ENCODE measurements at places on chromosomes 3 and 15.

GRCh38 chr3:174659511-174659910 lies 199.6 kb upstream of the NAALADL2 start:
- DNase-seq, result no peak

DNA sequence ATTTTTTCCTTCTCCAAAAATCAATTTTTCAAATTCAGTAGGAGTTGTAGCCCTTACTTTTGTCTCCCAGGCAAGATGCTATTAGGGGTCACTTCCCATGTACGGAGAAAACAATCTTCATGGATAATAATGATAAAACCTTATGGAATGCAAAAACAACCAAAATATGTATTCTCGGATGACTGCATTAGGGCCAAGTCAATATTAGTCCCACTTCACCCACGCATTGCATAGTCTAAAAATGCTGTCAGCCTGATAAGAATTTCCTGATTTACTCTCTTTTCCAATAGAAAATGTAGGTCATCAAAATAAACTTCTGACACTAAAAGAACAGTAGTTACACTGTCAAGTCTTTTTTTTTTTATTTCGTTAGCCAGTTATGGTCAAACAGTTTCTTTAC lies 2.7 kb downstream of the VGLL3 start:
- DNase-seq, result no peak

GRCh38 chr3:141644931-141645330 lies 93.2 kb upstream of the RNF7 start:
- peak; percentile 47 for DNase-seq

- DNase-seq, result no peak
Measured at GRCh38 chr3:136595913-136596697, 156.1 kb downstream of the STAG1 start.

DNA sequence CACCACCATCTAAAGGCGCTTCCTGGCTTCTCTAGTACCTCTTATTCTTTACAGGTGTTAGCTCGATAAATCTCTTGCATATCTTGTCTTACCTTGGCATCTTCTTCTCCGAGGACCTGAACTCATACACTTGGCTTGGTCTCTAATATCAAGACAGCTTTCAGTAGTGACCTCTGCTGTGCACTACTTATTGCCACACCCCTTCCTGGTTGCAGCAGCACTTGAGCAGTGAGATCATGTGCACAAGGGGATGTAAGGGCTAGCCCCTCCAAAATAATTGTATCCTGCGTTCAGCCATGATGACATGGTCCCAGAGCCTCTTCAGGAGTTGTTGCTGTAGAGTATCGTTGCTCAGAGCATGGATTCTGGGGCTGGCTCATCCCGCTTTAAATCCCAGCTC lies 1.3 kb upstream of the PLA1A start:
- DNase-seq, result no peak

DNA sequence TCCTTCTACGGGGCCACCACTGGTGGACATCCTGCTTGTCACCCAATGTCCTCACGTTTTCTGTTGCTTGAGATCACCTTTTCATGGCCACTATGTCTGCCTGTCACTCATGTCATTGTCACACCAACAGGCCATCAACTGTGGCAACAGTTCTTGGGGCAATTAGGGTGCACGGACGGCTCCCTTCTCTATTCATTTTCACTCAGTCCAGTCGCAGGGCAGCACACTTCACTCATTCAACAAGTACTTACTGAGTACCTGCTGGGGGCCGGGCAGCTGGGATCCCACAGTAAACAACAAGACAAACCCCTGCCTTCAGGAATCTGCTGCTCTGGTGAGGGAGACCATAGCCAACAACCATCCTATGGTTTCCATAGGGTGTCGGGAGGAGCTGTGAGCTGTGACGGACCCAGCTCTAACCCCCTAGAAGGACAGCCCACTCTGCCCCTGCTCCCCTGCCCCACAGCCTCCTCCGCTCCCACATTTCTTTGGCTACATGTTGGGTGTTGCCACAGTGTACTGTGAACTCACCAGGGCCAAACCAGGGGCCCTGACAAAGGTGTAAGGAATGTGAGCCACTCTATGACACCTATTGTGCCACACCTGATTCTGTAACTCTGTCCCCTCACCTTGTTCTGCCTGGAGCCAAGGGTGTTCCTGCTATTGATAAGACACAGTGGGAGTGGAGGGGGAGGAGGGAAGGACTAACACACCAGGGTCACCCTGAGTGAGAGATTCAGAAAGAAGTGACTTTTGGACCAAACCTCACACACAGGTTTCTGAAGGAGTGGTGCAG lies 1.9 kb downstream of the VILL start:
- no peak for DNase-seq

DNA sequence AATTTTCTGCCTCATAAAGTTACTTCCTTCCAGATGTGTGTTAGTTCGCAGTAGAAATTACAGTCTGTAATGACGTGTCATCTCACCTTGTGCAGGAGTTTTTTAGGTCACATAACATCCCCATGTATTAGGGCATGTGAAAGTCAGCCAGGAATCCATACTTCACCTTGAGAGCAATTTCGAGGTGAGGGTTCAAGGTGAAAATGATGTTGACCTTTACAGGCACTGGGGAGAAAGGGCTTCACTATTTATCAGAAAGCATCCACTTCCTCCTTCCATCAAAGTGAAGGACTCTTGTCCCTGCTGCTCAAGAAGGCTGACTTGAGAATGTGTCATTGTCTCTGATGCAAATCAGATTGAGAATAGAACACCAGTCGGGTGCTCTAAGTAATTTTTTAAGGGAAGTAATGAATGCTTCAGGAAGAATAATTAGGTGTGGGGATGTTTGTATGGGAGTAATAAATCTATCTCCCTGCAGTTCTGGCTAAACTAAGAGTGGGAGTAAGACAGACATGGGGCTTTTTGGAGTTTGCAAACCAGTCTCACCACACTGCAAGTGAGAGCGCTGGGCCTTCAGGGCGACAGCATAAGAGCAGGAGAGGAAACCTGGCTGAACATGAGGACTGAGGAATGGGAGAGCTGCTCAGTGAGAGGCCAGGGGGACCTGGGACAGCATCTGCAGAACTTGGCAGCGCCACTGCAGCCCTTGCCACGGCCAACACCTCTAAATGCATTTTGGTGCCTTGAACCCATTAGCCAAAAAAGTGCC lies 85.9 kb upstream of the IL12A start:
- DNase-seq, result no peak

- DNase-seq, result no peak
Measured at GRCh38 chr15:33964665-33965040, 3.6 kb upstream of the CHRM5 start.

GRCh38 chr15:81168644-81169043 lies 28.0 kb upstream of the IL16 start:
- no peak for DNase-seq

GRCh38 chr3:144054766-144055165 lies 83.1 kb downstream of the DIPK2A start:
- no peak for DNase-seq

GRCh38 chr3:56720849-56721248 lies 37.8 kb upstream of the TASOR start:
- DNase-seq, result no peak

DNA sequence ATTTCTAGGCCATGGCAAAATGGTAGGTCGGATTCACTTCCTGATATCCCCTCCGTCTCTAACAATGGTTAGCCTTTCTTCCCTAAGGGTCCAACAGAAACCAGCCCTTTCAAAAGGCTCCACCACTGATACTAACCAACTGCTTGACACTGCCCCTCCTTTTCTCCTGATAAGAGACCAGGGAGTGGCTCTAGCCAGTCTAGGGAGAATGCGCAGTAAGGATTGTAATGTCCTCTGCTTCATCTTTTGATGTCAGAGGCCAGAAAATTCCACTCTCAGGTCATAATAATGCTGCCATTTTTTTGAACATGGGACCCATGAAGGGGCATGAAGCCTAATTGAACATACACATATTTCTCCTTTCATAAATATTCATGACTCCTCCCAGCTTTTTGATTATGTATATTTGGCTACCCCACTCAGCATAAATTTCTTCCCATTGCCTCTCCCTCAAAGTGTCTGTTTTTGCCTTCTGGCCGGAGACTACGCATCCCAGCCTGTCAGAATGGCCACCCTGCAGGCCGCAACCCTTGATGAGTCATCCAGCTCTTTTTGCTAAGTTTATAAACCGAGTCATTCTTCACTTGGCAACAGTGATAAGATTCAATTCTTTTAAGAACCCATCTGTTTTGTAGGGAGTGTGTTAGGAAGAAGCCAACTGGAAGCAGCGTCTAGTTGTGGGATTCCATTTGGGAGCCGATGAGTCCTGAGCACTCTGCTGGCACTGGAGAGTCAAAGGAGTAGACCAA lies 189.0 kb upstream of the MCTP2 start:
- no peak for DNase-seq

GRCh38 chr3:46423588-46423987 lies 16.5 kb downstream of the CCRL2 start:
- DNase-seq, result no peak

DNA sequence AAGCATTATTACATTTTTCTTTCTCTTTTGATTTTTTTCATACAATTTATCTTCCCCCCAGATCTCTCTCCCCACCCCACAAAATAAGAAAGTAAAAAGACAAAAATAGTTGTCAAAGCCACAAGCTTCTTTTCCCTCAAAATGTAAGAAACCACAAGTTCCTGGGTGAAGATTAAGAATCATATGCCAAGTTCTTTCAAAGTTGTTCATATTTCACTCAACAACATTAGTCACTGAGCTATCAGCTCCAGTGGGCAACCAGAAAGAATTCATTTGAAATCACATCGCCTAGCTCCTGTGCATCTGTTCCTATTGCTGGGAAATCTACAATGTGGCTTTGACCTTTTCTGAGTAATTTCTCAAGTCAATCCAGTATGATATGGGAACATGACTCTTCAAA lies 681.6 kb upstream of the ARPP21 start:
- DNase-seq, result no peak

DNA sequence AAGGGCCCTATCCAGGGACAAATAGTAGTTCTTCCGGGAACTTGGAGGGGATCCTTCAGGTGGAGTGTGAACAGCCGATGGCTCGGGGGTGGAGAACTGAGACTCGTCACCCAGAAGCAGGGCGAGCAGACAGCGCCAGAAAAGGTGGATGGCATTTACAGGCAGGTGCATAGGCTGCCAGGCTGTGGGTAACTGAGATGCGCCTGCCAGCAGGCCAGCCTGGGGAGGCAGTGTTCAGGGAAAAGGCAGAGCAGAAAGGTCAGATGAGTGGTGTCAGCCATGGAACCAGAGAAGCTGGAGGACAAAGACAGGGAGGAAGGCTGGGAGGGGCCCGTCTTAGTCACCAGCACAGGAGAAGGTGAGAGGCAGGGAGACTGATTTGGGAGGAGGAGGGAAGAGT lies 53.0 kb upstream of the SEC22A start:
- no peak for DNase-seq

DNA sequence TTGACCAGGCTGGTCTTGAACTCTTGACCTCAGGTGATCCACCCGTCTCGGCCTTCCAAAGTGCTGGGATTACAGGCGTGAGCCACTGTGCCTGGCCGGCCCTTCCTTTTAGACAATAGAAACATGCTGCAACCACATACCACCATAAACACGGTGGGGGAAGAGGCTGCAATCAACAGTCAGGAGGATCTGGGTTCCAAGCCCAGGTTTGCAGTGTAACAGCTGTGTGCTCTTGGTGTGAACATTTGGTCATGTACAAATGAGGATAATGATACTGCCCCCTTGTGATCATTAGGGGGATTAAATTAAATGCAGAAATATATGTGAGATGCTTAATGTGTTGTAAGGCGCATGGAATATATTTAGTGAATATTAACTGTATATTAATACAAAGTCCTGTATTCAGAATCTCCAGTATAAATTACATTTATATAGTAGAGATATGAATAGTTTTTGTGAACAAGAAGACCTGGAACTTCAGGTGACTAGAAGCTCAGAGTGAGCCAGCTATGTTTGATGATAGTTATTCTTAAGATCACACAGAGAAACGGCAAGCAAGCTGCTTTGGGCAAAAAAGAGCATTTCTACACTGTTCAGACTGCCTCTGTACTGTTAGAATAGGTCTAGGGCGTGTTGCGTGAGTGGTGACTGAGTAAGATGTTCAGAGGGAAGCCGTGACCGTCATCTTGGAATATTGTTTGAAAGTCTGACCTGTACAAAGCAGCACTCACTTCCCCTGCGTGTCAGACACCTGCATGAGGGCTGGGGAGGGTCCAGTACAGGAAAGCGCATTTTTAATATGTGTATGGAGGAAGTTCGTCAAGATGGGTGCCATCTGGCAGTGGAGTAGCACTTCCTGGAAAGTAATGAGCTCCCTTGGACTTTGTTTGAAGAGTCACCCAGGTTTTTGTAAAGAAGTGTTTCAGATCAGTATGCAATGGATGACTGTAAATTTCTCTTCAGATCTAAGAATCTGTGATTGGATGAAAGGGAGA lies 125.8 kb downstream of the PGPEP1L start:
- DNase-seq, result no peak

DNA sequence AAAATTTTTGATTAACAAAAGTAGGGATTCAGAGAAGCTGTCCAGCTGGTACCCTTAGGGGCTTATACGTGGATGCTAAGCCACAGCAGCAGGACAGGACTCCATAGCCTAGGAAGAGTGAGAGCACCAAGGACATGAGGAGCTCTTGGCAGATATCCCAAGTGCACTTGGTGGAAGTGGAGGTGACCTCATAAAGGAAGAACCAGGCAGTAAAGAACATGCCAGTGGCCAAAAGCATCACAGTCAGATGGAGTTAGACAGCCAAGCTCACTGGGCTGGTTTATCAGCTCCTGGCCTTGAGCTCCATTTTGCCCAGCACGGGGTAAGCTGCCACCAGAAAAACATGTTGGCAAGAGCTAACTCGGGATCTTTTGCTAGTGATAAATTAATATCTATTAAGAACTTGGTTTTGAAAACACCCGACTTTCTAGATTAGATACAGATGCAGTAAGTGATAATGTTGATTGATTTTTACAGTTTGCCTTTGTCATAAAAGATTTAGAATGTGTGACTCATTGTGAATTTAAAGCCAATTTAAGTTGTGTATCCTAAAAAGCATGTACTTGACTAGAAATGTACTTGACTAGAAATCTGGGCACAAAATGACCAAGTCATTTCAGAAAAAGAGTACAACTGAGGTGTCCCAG lies 108.0 kb downstream of the CMSS1 start:
- no peak for DNase-seq

GRCh38 chr3:179560791-179561190 lies 1.9 kb upstream of the ACTL6A start:
- DNase-seq, result no peak

GRCh38 chr3:159252274-159252673 lies 450.4 kb downstream of the MFSD1 start:
- no peak for DNase-seq

GRCh38 chr15:52139599-52140462 lies 27.3 kb upstream of the BCL2L10 start:
- DNase-seq, result peak; percentile 55

- no peak for DNase-seq
Measured at GRCh38 chr3:58704745-58705144, 38.2 kb upstream of the FAM3D start.

- no peak for DNase-seq
Measured at GRCh38 chr3:189014526-189014925, 157.2 kb upstream of the TPRG1 start.

DNA sequence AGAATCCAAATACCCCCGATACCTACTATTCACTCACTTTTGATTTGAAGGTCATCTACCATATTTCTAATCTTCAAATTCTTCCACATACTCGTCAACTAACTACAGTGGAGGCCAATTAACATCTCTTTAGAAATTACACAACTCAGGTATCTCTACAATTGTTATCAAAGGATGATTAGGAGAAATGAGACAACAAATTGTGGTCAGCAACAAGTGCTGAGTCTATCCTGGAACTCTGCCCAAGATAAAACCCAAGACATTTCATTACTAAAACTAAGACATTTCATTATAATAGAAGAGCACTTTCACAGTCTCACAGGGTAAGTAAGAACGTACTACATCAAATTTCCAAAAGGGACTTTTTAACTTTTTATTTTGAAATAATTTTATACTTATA lies 100.0 kb downstream of the TBC1D5 start:
- no peak for DNase-seq

- no peak for DNase-seq
Measured at GRCh38 chr3:45118615-45119071, 27.5 kb downstream of the CDCP1 start.
